ENCODE measurements at places on chromosomes 12 and 14.

- DNase-seq = no peak
Measured at GRCh38 chr12:12378616-12379015, 21.7 kb downstream of the BORCS5 start.

DNA sequence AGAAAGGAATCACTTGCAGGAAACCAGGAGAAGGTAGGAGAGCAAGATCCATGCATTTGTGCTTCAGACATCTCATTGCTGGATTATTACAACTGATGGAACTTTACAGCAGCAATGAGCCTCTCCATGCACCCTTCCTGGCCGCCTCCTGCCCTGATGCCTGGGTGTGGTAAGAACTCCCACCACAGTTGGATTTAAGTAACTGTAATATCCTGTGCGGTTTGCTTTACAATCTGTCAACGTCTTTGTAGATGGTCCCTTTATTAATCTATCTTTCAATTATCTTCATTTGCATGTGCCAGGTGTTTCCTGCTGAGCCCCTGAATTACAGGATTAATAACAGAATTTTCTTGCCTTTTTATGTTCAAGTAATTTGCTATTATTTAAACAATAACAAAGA lies 1300.5 kb upstream of the TMEM132C start:
- DNase-seq = no peak

DNA sequence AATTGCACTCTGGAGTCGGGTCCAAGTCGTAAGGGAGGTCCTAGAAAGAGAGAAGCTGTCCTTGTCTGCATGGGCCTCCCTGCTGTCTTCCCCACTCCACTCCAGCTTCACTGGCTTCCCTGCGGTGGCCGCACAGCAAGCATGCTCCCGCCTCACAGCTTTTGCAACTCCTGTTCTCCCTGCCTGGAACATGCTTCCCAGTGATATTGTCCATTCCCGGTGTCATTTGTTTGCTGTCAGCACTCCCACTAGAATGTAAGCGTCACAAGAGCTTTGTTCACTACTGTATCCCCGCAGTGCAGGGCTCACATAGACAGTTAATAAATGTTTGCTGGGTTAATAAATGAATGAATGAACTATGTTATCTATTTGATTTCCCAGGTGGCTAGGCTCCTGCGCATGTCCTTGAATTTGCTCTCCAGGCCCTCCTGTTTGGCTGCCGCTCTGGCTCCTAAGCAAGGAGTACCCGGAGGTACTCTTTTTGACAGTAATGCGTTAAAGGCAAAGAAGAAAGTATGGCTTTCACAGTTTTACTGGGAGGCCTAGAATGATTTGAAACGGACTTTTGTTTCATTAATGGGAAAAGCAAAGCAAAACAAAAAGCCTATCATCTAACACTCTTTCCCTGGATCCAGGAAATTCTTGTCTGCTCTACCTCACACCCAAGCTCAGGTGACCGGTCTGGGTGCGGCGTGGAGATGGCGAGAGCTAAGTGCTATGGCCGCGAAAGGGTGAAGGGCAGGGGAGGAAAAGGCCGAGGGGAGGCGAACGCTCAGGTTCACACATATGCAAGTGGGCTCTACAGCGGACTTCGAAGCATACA lies 6.2 kb upstream of the SLC7A7 start:
- no peak for DNase-seq

DNA sequence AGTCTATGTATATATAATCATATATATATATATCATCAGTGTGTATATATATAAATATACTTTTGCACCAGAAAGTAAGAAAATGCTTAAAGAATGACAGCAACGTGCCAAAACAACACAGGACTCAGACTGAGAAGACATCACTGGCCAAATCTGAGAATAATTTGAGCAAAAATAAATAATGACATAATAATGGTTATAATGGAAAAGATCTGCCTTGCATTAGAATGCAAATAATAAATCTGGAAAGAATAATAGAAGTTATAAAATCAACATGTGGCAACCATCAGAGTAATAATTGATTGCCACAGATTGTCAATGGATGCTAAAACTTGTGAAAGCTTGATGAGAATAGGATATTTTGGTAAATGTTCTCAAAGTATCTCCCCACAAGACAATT lies 61.5 kb upstream of the PLEKHG7 start:
- DNase-seq = no peak

DNA sequence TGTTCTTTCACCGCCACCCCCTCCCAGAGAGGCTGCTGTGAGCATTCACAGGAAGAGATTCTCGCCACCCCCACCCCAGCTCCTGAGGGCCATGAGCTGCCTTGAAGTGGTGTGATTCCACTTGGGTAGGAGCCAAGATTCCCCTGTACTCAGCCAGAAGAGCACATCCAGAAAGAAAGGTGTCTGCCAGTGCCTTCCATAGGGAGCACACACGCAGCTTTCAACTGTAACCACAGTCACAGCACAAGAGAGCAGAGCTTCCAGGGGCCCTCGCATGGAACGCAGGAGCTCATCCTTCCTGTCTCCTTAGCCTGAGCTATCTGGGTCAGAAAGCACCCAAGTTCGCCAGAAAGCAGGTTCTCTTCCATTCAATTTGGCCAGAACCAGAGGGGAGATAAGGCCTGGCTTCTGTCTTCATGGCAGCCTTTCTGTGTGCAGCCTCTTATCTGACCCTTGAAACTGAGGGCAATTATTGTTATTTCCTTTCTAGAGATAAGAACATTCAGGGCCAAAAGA lies 66.6 kb upstream of the SCN8A start:
- no peak for DNase-seq

- no peak for DNase-seq
Measured at GRCh38 chr14:99883866-99884650, 90.8 kb downstream of the EML1 start.

DNA sequence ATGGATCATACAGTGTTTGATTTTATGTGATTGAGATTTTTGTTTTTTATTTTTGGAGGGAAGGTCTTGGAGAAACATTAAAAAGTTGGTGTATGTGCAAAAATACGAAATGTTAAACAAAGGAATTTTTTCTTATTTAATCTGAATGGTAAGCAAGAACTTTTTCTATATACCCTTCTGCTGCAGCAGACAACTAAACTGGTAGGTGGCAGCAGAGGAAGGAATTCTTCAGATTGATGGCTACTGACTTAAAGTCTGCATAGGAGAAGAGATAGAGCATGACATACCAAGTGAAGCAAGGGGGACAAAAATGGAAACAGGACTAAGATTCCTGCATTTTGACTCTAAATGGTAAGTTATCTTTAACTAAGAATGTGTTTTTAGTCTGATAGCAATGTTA lies 42.0 kb upstream of the A2ML1 start:
- no peak for DNase-seq

GRCh38 chr14:20707622-20708021 lies 19.1 kb downstream of the ANG start:
- DNase-seq = no peak

DNA sequence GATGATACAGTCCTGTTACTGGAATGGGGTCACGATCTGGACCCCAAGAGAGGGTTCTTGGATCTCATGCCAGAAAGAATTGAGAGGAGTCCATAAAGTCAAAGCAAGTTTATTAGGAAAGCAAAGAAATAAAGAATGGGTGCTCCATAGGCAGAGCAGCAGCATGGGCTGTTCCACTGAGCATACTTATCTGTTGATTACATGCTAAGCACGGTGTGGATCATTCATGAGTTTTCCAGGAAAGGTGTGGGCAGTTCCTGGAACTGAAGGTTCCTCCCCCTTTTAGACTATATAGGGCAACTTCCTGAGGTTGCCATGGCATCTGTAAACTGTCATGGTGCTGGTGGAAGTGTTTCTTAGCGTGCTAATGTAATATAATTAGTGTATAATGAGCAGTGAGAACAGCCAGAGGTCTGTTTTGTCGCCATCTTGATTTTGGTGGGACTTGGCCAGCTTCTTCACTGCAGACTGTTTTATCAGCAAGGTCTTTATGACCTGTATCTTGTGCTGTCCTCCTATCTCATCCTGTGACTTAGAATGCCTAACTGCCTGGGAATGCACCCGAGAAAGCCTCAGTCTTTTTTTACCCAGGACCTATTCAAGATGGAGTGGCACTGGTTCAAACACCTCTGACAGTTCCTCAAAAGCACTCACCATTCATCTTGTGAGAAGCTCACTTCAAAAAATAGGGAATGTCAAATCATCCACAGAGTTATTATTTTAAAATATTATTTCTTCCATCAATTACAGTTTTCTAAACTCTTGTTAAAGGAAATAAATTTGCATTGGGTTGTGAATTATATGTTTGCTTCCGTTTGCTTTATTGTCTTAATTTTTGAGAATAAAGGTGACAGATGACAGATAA lies 1358.8 kb upstream of the TMEM132C start:
- DNase-seq = no peak

DNA sequence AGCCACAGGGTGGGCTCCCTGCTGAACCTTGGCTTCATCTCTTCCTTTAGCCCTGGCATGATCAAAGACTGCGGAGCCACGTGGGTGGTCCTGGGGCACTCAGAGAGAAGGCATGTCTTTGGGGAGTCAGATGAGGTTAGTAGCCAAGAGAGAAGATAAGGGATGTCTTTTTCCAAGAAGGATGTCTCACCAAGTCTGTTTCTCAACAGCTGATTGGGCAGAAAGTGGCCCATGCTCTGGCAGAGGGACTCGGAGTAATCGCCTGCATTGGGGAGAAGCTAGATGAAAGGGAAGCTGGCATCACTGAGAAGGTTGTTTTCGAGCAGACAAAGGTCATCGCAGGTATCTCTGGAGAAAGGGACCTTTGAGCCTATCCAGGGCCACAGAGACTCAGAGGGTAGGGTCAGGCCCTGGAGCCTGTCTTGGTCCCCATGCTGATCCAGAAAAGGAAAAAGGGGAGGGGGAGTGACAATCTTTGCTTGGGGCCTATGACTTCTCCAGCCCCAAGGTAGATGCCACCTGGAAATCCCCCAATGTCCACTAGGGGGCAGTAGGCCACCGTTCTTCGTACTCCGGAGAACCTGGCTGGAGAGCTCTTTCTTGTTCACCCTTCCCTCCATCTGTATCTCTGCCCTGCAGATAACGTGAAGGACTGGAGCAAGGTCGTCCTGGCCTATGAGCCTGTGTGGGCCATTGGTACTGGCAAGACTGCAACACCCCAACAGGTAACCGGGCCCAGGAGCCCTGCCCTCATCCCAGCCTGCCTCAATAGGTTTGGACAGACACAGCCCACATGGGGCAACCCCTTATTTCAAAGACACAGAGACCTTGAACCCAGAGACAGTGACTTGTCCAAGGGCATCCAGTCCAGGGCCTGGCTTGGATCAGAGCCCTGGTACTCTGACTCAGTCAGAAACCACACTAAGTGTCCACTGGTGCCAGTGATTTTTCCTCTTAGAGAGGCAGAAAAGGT lies 2.0 kb downstream of the TPI1 start:
- DNase-seq = no peak

GRCh38 chr14:56147986-56148901 lies 30.0 kb downstream of the PELI2 start:
- no peak for DNase-seq

Data from HFF-Myc (cell line).